ENCODE measurements at places on chromosomes 4 and X.

DNA sequence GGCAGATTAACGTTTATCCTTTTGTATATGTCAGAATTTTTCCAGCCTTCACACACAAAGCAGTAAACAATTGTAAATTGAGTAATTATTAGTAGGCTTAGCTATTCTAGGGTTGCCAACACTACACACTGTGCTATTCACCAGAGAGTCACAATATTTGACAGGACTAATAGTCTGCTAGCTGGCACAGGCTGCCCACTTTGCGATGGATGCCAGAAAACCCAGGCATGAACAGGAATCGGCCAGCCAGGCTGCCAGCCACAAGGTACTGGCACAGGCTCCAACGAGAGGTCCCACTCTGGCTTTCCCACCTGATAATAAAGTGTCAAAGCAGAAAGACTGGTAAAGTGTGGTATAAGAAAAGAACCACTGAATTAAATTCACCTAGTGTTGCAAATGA is 94.8 kb downstream of the TET2 start:
- DNase-seq = no peak

- DNase-seq = peak; percentile 64
Observed at GRCh38 chrX:7927259-7928167, at the start of gene PNPLA4. Gene PNPLA4 (minus strand): TSS chrX:7927413. CDS start chrX:7926119, 1,294 bp downstream.

DNA sequence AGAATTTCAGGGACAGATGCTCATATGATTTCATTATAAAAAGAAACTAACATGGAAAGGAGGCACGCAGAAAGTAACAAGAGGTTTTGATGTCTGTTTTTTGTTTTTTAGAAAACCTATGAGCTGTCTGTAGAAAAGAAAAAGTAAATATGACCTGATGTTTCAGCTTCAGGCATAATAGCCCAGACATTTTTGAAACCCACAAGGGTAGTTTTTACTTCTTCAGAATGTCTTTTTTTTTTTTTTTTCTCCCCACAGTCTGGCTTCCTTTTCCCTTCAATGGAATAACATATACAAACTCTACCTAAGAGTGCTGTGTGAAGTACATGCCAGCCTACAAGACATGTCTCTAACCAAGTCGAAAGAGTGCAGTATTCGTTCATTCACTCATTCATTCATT is 18.3 kb upstream of the STX18 start:
- DNase-seq = no peak

DNA sequence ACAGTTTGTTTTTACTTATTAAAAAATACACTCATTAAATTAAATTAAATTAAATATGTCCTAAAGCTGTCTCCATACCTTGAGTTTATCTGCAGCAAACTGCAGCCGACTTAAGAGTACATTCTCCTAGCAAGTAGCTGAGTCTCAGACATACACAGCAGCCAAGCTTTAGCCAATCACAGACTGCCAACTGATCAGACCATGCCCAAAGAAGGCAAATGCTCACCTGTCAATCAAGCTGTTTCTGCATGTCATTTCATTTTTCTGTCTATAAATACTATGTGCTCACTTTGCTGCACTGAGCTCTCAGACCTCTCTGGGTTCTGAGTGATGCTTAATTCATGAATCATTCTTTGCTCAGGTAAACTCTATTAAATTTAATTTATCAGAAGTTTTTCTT is 280.9 kb upstream of the EPHA5 start:
- DNase-seq = no peak

DNA sequence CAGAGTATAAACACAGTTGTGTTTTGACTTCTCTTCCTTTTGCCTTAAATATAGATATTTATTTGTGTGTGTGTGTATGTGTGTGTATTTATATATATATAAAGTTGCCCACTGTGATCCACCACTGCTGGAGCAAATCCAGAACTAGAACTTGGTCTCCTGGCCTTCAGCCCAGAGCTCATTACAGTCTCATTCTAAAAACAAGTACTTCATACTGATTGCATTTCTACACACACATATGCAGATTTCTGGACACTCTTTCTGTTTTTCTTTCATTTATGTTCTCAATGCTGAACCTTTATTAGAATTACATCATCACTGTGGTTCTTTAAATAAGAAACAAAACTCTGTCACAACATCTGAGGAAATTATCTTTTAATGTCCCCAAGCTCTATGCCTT is 381 bp downstream of the TXK start:
- DNase-seq = no peak

DNA sequence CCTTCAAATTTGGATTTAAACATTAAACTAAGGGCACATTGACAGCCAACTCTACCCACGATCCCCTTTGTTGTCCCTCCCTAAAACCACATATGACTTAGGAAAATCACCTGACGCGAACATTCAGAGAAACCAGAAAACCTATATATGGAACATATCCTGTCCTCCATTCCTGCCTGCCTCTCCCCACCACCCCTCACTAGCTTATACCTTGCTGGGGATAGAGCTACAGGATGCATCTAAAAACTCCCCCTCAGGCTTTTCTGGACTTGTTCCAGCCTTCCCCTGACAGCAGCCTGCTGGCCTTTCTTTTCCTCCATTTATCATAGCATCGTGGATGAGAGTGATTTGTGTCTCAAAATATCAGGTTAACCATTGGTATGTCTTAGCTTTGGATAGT is 8.8 kb downstream of the STK26 start:
- DNase-seq = no peak

DNA sequence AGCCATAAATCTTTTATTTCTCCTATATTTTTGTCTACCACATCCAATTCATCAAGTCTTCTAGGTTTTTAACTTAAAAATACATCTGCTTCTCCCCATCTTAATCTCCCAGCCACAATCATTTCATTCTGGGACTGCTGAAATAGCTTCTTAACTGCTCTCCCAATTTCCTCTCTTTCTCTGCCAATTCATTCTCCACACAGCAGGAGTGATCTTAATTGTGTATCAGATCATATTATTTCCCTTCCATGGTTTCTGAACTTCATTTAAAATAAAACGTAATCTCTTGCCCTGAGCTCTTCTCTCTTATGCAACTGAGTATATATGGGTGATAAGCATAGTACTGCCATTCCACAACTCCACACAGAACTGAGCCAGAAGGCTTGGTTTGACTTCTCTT is 69.4 kb downstream of the IQCM start:
- no peak for DNase-seq

- DNase-seq = no peak
Observed at GRCh38 chr4:14934704-14935390, 67.4 kb upstream of the CPEB2 start.

GRCh38 chrX:119618439-119618838 is 12.2 kb upstream of the NKRF start:
- no peak for DNase-seq
